ENCODE measurements at places on chromosomes 7 and 10.

GRCh38 chr10:3471927-3472286, 299.3 kb upstream of the PITRM1 start:
- DNase-seq: no peak

- DNase-seq: no peak
Measured at GRCh38 chr10:89278034-89278535, 23.8 kb upstream of the IFIT2 start.

GRCh38 chr10:124595143-124595883, 133.7 kb downstream of the LHPP start:
- DNase-seq: no peak

- no peak for DNase-seq
Measured at GRCh38 chr7:70614237-70615045, 517.5 kb upstream of the GALNT17 start.

- DNase-seq: no peak
Measured at GRCh38 chr7:128217967-128218652, 23.0 kb upstream of the LEP start.

- DNase-seq: peak; percentile 36
Measured at GRCh38 chr7:5780801-5781496, 514 bp downstream of the RNF216 start.

Data from activated CD4-positive, alpha-beta T cell treated with anti-CD3 and anti-CD28 coated beads, Interleukin-2, Interleukin-4, amounts not matched to agents 100 ng/mL and 50 ng/mL, durations not matched to agents 16 hours and 8 hours (primary cell).